ENCODE measurements at places on chromosomes 5 and 9.
A peak's percentile ranks its signal among the peaks of the same experiment; 100 is the strongest.

DNA sequence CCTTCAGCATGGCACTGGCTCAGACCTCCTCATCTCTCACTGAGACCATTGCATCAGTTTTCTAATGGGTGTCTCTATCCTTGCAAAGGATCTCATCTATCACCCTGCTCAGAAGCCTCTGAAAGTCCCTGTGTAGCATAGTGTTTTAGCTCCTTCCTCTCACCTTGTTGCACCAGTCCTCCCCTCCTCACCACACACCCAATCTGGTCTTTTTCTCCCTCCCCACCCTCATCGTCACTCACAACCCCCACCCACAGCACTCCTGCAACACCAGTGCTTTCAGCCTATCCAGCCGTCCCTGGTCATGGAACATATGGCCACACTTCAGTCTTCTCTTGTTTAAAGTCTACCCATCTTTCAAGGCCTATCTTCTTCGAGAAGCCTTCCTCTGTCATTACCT, 74.5 kb downstream of the ANGPTL2 start:
- DNase-seq: no peak

- DNase-seq: no peak
These were observed 30.8 kb downstream of the ZSWIM6 start for GRCh38 chr5:61362796-61363368.

- DNase-seq: peak; percentile 68
These were observed 206.0 kb upstream of the DMRTA1 start for GRCh38 chr9:22240619-22241018.

DNA sequence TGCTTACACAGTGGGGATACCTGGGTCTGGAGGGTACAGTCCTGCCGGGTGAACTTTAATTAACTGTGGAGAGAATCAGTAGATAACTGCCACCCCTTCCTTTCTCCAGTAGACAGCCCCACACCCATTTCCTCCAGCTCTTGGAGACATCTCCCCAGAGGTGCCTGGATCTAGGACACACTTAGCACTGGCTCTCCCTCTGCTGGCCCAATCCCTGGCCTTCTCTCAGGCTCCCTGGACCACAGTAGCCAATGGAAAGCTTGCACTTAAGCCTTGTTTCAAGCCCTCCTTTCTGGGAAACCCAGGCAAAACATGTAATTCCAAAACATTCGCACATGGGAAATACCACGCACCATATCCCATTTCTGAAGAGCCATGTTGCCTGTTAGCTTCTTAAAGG, 169.2 kb upstream of the GAS1 start:
- no peak for DNase-seq

DNA sequence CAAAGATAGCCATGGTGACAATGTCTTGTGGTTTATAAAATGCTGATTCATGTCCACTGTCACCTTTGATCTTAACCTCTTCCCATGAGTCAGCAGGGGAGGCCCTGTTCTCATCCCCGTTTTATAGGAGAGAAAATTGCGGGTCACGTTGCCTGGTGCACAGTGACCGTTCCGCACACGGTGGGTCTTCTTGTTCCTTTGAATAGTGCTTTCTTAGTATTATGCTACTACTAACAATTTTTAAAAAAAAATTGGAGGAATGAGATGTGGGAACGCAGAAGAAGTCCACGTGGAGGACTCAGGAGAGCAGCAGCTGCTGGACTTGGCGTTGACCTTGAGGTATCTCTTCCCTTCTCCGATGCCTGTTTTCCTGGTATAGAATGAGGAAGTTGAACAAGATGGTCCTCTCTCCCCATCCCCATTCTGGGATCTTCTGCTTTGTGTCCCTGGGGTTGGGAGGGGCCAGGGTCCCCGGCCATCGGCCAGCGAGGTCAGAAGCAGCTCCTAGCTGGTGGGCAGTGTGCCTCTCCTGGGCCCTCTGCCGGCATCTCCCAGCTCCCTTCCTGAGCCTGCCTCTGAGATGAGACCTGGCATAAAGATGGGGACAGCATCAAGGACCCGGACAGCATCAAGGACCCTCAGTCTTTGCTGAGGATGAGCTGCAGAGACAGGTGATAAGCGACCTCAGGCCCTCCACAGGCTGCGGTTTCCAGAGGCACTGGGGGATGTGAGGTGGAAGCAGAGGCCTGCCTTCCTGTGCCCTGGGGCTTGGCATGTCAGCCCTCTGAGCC, 143.9 kb downstream of the C9orf50 start:
- DNase-seq: no peak

- DNase-seq: no peak
These were observed 104.3 kb upstream of the PHYKPL start for GRCh38 chr5:178336889-178337288.

DNA sequence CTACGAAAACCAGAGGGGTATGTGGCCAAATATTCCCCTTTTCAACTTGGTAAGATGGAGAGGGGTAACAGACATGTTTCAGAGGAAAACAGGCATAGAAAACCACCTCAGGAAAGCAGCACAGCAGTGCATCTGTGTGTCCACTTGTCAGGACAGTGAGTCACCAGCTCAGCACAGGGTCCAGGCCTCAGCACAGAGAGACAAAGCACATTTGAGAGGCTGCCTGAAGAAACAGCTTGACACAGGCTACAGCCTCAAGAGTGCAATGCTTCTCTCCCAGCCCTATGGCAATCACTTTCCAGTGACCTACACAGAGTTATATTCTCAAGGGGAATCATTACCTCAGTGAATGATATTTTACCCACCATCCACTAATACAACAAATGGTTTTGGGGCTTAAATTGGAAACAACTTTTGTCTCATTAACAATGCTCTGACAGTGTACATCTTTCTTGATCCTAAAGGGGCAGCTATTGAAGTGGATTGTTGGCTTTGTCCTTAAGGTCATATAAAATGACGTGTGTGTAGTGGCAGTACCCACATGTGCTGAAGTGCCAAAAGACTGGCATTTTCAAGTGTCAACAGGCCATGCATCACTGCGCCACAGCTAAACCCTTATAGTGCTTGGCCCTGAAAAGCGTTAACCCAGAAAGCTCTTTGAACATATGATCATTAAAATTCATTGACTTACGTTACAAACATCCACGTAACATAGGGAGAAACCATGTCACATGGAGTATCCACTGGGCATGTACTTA, 46.4 kb downstream of the ERMP1 start:
- DNase-seq: peak; percentile 32
